GM10248 (cell line): ENCODE measurements at places on chromosomes 1 and 21.

- peak; percentile 31 for DNase-seq
Measured at GRCh38 chr1:209335178-209335577, 248.3 kb upstream of the CAMK1G start.

DNA sequence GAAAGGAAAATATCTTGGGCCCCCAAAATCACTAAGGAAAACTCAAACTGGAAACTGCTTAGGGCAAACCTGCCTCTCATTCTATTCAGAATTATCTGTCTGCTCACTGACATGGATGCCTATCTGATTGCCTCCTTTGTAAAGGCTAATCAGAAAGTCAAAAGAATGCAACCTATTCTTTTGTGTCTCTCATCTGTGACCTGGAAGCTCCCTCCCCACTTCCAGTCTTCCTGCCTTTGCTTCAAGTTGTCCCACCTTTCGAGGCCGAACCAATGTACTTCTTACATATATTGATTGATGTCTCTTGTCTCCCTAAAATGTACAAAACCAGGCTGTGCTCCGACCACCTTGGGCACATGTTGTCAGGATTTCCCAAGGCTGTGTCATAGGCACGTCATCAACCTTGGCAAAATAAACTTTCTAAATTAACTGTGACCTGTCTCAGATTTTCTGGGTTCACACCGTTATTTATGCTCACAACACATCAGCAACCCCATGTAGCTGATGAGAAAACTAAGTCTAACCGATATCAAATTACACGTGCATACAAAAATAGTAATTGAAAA, 302.3 kb upstream of the NRIP1 start:
- DNase-seq = no peak

DNA sequence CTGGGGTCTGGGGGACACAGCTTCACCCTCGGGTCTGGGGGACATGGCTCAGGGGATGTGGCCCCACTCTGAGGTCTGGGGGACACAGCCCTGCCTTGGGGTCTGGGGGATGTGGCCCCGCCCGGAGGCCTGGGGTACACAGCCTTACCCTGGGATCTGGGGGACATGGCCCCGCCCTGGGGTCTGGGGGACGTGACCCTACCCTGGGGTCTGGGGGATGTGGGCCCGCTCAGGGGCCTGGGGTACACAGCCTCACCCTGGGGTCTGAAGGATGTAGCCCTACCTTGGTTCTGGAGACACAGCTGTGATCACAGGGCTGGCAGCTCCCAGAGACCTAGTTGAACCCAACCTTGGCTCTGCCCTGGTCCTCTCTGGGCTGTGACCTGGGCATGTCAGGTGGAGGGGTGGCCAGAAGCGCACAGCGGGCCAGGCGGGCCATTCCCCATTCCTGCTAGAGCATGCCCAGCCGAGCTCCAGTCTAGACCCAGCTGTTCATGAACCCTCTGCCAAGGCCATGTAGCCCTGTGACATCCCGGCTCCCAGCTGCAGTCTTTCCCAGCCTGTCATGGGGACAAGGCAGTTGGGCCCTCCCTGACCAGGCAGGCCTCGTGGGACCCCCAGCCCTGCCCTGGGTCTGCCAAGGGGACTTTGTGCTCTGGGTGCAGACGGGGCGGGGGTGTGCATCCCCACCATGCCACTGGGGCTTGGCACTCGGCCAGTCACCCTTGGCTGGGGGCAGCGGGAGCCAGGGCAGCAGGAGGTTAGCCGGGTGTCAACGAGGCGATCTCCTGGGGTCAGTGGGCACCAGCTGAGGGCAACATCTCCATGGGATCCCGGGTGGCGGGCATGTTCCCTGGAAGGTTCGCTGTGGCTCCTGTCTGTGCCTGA, 43.9 kb downstream of the WNT9A start:
- DNase-seq = no peak

DNA sequence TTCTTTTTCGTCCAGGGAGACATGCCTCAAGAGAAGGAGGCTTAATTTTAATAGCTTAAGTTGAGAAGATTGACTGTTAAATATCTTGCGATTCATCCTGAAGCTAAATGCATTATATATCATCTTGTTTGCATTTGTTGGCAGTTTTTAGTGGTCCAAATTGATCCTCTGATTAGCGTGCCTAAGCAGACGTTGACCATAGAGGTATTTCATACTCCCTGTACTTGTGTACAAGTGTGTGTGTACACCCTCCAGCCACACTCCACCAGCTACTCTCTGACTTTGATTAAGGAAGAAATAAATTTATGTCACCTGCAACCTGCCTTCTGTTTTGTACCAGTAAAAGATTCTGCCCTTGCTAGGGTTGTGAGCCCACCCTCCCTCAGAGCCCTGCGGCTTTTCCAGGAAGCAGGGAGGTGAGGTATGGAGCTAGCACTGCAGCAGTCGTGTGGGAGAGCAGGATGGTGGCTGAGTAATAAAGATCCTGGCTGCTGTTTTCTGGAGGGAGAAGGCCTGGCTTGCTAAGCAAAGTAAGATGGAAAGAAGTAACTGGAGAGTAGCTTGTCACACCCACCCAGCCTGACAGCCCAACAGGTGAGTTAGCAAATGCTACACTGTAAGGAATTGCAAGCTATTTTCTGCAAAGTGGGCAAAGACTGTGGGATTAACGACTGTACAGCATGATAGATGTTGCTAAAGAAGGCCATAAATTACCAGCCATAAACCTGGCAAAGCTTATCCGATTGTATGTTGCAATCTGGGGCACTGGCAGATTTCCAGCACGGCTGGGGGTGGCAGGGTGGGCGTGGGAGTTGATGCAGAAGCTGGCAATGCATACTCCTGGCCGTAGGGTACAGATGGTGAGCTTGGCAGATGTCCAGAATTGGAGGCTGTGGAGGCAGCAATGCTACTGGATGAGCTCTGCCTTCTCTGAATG, 170.2 kb downstream of the TNR start:
- DNase-seq = no peak

GRCh38 chr1:201050515-201051277, 27.2 kb upstream of the KIF21B start:
- no peak for DNase-seq

DNA sequence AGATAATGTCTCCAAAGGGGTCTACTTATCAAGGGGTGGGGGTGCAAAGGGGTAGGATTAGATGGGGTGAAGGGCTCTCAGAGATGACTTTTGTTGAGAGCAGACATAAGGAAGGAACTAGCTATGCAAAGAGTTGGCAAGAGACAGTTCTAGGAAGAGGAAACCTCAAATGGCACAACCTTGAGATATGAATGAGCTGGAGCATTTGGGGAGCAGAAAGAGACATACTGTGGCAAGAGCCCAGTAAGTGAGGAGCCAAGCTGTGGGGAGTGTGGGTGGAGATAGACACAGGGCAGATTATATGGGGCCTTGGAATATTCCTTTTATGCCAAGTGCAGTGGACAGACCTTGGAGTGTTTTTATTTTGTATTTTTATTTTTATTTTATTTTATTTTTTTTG, 84.8 kb upstream of the BTG3 start:
- DNase-seq = no peak

DNA sequence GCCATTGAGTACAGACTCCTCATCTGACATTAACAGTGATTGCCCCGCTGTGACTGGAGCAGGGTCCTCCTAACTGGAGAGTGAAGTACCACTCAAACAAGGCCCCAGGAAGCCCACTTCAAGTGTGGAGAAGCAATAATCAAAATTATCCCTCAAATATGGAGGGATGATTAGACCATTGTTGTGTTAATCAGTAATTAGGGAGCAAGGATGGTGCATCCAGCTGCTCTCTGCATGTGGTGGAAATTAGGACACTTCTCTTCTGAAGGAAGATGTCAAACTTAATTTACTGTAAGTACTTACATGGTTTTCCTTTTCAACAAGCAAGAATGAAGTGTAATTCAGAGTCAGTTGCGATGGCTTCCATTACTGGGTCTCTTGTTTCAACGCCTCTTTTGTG, 3.4 kb upstream of the ZP4 start:
- no peak for DNase-seq

- no peak for DNase-seq
Measured at GRCh38 chr1:171550050-171550449, 64.7 kb downstream of the PRRC2C start.

GRCh38 chr21:42411197-42411869, 7.6 kb downstream of the UBASH3A start:
- DNase-seq = no peak

GRCh38 chr1:44089371-44090048, 29.1 kb upstream of the KLF17 start:
- no peak for DNase-seq

DNA sequence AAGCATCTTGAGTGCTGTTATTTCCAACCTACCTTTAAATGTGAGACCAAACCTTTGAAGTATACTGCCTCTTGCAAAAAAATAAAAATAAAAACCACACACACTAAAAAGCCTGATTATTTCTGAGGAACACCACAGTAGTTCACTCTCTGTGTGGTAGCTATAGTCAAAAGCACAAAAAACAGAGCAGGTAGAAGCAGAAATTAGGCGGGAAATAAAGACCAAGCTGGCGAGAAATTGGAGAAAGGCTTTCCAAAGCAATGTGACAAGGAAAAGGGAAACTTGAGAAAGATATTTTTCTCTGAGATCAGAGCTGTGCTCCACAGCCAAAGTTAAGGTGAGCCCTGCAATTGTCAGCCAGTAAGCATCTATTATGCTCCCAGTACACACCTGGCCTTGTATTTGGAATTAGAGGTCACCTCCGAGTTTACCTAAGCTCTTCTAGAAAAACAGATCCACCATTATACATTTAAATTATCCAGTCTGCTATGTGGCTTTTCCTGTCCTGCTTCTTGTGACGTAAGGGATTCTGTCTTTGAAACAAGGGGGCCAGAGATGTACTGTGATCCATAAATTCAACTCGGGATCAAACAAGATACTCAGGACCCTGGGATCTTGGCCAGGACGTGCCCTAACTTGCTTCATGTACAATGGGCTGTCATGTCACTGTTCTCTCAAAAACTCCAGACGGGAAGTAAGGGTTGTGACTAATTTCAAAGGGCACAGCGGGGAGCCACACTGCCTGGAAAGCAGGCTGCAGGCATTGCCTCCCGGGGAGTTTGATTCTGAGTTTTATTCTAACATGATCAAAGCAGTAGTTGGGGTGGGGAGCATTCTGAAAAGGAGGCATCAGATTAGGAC, 39.8 kb upstream of the RAB4A start:
- no peak for DNase-seq

DNA sequence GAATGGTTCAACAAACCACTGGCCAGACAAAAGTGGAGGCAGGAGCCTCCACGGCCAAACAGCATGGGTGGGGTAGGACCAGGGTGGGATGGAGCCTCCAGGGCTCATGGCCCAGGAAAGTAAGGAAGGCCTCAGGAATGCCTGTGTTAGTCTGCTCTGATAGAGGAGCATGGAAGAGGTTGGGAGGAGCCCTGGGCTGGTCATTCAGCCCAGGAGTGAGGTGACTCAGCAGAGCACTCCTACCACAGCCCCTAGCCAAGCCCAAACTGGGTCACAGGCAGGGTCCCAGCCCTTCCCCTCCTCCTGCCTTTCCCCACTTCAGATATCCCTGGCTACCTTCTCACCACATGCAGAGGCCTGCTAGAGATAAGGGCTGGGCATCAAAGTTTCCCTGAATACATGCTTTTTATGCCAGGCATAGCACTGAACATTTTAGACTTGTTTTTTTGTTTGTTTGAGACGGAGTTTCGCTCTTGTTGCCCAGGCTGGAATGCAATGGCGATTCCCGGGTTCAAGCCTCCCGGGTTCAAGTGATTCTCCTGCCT, 3.1 kb upstream of the SHISA4 start:
- DNase-seq = peak; percentile 14

GRCh38 chr1:232983817-232984567, 33.6 kb downstream of the NTPCR start:
- DNase-seq = no peak

DNA sequence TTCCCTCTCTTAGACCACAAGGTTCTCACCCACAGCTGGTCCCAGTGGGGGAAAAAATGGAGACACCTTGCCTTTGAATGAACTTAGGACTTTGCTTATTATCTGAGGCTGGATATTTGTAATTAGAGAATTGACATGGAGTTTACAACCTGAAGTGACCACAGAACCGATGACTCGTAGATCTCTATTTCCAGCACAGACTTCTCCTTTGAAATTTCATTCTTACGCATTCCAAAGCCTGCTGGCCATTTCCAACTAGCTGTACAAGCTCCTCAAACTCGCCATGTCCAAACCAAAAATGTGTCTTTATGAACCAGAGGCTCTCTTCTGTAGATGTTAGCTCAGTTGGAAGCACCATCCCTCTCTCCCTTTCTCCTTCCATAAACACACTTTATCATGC, 12.0 kb downstream of the RAB7B start:
- no peak for DNase-seq

DNA sequence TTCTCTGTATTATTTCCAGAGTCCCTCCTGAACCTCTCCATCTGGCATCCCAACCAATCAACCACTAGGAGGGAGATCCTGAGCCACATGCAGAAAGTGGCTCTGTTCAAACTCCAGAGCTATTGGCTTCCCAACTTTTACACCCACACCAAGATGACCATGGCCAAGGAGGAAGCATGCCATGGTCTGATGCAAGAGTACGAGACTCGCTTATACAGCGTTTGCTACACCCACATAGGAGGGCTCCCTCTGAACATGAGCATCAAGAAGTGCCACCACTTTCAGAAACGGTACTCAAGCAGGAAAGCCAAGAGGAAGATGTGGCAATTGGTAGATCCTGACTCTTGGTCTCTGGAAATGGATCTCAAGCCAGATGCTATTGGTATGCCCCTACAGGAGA, 23.6 kb downstream of the RGSL1 start:
- DNase-seq = no peak

GRCh38 chr1:10916991-10917390, 95.5 kb upstream of the TARDBP start:
- DNase-seq = no peak

DNA sequence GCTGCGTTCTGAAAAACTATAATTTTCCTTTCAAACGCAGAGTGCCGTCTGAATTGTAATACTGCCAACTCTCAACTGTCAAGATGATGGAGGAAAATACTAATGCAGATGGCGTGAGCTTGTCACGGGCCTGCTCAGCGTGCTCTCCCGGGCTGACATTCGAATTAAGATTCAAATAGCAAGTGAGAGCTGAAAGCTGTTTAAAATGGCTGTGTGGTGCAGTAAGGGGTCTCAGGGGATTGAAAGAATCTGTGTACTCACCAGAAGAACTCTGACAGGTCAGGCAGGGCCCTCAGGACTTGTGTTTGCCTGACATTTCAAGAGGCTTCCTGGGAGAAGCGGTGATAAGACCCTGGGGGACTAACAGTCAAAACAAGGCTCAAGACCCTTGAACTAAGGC, 33.1 kb downstream of the ZMYND12 start:
- no peak for DNase-seq

- DNase-seq = no peak
Measured at GRCh38 chr1:116572771-116573430, 2.1 kb upstream of the CD58 start.

DNA sequence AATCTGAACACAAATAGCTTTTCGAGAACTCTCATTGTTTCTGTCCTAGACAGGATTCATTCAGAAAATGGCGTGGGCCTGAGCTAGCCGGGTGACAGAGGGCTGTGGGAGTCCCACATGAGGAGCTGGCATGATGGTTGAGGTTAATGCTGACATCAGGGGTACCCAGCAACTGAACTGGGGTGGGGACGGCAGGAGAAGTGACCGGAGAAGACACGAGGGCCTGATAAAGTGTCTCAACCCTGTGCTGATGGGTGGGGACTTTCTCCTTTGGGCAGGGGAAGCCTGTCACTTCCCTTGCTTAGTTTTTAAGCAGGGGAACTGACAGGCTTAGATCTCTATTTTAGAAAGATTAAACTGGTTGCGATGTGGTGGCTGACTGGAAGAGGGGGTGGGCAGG, 14.6 kb downstream of the CHIT1 start:
- DNase-seq = no peak

- DNase-seq = no peak
Measured at GRCh38 chr1:18066576-18066975, 41.0 kb upstream of the IGSF21 start.

GRCh38 chr1:245685111-245685810, 530.5 kb downstream of the KIF26B start:
- no peak for DNase-seq
